Uterus (tissue), 4 donors: ENCODE measurements at places on chromosomes 1 and 21. TPM values are rescaled to one million over a fixed set of nuclear protein-coding genes. Genes with fewer than 3 reads are reported as not detected.

DNA sequence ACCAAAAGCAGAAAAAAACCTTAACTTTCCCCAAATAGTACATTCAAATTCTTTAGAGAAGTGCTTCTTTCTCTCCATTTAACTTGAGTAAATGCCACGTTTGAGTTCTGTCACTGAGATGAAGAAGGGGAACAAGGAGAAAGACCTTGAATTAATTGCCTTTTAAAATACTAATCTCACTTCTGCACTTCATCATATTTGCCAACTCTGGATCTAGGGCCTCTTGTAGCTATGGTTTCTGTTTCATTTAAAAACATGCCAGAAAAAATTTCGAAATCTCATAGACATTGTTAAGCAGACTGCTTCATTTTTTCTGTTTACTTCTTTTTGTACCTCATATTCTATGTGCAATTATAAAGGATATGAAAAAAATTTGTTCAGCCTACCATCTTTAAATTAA lies 24.6 kb downstream of the MIXL1 start:
- DNase-seq: no peak
- no peaks in the 10 kb centered on the region for H3K36me3 ChIP-seq
- H3K27me3 ChIP-seq: no peaks in the 10 kb centered on the region
- H3K4me1 ChIP-seq: no peaks in the 10 kb centered on the region
- H3K27ac ChIP-seq: no peak overlapping the region

DNA sequence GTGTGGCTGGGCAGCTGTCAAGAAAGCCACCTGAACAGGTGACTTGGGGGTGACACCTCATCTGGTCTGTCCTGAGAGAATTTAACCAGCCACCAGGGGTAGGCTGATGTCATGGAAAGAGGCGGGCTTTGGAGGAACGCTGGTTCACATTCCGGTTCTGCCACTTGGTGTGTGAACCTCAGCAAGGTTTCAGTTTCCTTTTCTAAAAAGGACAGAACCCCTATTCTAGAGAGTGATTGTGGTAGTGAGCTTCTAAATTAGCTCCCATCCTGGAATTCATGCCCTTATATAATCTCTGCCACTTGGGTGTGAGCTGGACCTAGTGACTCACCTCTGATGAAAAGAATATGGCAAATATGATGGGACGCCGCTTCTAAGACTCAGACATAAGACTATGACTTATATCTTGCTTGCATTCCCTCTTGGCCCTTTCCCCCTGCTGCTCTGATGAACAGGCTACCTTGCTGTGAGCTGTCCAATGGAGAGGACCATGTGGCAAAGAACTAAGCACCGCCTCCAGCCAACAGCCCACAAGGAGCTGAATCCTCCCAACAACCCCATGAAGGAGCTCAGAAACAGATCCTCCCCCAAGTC lies 332.1 kb downstream of the RRAGC start:
- no peak for DNase-seq
- no peaks in the 10 kb centered on the region for H3K27me3 ChIP-seq
- no peak overlapping the region for H3K27ac ChIP-seq
- H3K4me1 ChIP-seq: no peaks in the 10 kb centered on the region
- H3K4me3 ChIP-seq: no peak overlapping the region

GRCh38 chr1:145858238-145858900 lies 512 bp downstream of the PIAS3 start:
- DNase-seq: peak; percentile 61
- H3K27ac ChIP-seq: peak overlapping the region; percentile 95
- H3K27me3 ChIP-seq: no peaks in the 10 kb centered on the region

DNA sequence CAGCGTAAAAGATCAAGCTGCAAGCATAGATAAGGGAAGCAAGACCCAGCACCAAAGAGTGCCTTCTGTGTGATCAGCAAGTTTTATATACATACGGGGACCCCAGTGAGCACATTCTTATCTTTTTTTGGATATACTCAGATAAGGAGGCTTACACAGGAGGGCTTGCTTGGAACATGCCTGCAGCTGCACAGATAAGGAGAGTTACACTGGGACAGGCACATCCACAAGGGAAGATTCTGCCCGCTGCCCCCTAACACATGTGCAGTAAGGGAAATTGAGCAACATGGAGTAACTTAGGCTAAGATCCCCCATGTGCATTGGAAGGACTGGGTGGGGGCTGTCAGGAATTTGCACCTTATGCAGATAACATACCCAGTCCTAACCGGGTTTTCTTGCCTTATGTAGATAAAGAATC lies 1334.8 kb downstream of the MRPL39 start:
- H3K4me1 ChIP-seq: no peaks in the 10 kb centered on the region
- H3K4me3 ChIP-seq: no peak overlapping the region
- no peaks in the 10 kb centered on the region for H3K27me3 ChIP-seq
- no peak for DNase-seq
- H3K27ac ChIP-seq: no peak overlapping the region

DNA sequence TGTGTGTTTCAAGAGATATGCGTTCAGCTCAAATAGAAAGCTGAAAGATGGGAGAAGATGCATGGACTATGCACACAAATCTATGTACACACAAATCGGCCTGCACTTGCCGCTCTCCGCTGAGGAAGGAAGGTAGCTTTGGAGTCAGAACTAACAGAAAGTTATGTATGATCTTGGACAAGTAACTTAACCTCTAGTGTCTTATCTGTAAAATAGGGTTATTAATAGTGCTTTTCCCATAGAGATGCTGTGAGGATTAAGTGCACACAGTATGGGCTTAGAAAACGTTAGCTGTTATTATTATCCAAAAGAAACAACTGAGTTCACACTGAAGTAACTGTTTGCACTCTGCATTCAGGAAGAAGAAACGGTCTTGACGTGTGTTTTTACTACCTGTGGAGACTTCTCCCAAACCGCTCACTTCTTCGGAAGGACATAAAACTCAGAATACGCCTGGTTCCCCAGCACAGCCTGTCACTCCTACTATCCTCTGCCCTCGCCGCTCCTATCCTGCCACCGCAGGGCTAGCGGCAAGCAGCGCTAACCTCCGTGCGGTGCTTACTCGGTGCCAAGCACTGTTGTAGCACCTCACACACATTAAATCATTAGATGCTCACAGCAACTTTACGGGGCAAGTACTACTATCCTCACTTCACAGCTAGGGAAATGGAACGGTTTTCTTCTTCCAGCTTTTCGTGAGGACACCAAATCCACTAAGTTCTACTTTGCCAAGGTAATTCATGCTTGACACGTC lies 1.3 kb downstream of the TGFBR3 start:
- peaks cover 2% of the 10 kb centered on the region for H3K4me1 ChIP-seq
- no peaks in the 10 kb centered on the region for H3K27me3 ChIP-seq
- peak overlapping the region; percentile 95 for H3K4me3 ChIP-seq
- peak; percentile 29 for DNase-seq

DNA sequence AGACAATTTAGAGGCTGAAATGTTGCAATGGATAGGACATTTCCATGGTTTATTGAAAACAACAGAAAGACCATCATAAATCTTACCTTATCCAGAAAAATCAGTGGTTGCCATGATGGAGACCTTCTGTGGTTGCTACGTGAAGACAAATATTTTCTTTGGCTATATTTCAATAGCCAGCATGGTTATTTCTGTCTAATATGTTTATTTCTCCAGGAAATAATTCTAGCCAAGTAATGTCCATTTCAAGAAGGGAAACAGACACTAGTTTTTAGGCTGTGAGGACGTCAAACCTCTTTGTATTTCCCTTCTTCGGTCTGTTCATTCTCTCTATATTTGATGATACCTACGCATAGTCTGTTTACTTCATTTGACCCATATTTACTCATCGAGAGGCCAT lies 49.2 kb upstream of the NFASC start:
- H3K36me3 ChIP-seq: no peaks in the 10 kb centered on the region
- no peak for DNase-seq
- no peak overlapping the region for H3K4me3 ChIP-seq
- no peaks in the 10 kb centered on the region for H3K27me3 ChIP-seq
- peak overlapping the region; percentile 80 for H3K27ac ChIP-seq

- no peaks in the 10 kb centered on the region for H3K27me3 ChIP-seq
- H3K27ac ChIP-seq: no peak overlapping the region
- H3K4me3 ChIP-seq: no peak overlapping the region
- no peaks in the 10 kb centered on the region for H3K36me3 ChIP-seq
- no peak for DNase-seq
These were observed 57.6 kb downstream of the RUNX1 start for GRCh38 chr21:34991366-34991957.

DNA sequence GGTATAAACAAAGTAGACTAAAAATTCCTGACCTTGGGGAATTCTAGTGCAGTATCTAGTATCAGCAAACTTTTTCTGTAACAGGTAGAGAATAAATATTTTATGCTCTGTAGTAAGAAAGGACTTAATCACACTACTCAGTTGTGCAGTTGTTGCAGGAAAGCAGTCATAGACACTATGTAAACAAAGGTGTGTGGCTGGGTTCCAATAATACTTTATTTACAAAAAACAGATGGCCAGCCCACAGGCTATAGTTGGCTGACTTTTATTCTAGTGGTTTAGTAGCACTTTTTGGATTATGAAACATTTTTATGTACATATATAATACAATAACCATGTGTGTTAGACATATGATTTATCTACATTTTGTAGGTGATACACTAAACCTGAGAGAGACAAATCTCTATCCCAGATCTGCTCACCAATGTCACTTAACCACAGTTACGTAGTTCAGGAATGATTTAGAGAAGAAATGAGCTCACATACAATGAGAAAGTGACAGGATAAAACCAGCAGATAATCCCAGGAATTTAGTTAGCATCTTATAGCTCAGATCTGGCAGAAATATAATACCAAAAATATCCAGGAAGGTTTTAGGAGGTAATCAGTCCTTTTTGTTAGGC lies 56.1 kb downstream of the MIER1 start:
- H3K27ac ChIP-seq: peak overlapping the region; percentile 64
- H3K4me3 ChIP-seq: no peak overlapping the region
- no peaks in the 10 kb centered on the region for H3K4me1 ChIP-seq

GRCh38 chr1:168374566-168374965 lies 93.9 kb downstream of the TBX19 start:
- no peak for DNase-seq
- H3K4me3 ChIP-seq: no peak overlapping the region
- H3K4me1 ChIP-seq: no peaks in the 10 kb centered on the region
- no peaks in the 10 kb centered on the region for H3K36me3 ChIP-seq

GRCh38 chr1:232280910-232281309 lies 349.0 kb downstream of the SIPA1L2 start:
- no peak overlapping the region for H3K4me3 ChIP-seq
- H3K36me3 ChIP-seq: no peaks in the 10 kb centered on the region
- no peaks in the 10 kb centered on the region for H3K4me1 ChIP-seq
- DNase-seq: no peak
- no peak overlapping the region for H3K27ac ChIP-seq

GRCh38 chr1:147236959-147237791 lies 5.3 kb upstream of the CHD1L start:
- no peak overlapping the region for H3K27ac ChIP-seq
- no peaks in the 10 kb centered on the region for H3K27me3 ChIP-seq
- H3K4me3 ChIP-seq: no peak overlapping the region
- DNase-seq: no peak
- H3K36me3 ChIP-seq: no peaks in the 10 kb centered on the region

- DNase-seq: no peak
- no peaks in the 10 kb centered on the region for H3K36me3 ChIP-seq
- no peak overlapping the region for H3K4me3 ChIP-seq
- H3K27me3 ChIP-seq: no peaks in the 10 kb centered on the region
These were observed 5.1 kb downstream of the SYDE2 start for GRCh38 chr1:85195703-85196102.

DNA sequence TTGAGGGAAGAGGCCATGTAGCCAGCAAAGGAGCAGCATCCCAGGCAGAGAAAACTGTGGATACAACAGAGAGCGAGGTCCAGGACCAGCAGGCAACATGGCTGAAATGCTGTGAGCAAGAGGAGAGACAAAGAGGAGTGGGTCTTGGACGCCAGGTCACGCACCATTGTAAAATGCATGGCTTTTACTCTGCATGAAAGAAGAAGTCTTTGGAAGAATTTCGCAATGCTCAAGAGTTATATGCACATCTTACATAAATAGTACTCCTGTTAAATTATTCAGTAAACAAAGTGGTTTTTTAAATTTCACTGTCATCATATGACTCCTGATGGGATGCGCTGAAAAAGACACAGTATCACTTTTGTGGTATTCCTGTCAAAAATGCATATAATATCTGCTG lies 3.5 kb downstream of the CD244 start:
- no peak for DNase-seq
- no peaks in the 10 kb centered on the region for H3K36me3 ChIP-seq
- H3K27ac ChIP-seq: no peak overlapping the region
- no peaks in the 10 kb centered on the region for H3K27me3 ChIP-seq

GRCh38 chr21:34122047-34122446 lies 48.7 kb downstream of the MRPS6 start:
- no peak overlapping the region for H3K4me3 ChIP-seq
- no peaks in the 10 kb centered on the region for H3K27me3 ChIP-seq
- DNase-seq: no peak
- peaks cover 6% of the 10 kb centered on the region for H3K4me1 ChIP-seq

DNA sequence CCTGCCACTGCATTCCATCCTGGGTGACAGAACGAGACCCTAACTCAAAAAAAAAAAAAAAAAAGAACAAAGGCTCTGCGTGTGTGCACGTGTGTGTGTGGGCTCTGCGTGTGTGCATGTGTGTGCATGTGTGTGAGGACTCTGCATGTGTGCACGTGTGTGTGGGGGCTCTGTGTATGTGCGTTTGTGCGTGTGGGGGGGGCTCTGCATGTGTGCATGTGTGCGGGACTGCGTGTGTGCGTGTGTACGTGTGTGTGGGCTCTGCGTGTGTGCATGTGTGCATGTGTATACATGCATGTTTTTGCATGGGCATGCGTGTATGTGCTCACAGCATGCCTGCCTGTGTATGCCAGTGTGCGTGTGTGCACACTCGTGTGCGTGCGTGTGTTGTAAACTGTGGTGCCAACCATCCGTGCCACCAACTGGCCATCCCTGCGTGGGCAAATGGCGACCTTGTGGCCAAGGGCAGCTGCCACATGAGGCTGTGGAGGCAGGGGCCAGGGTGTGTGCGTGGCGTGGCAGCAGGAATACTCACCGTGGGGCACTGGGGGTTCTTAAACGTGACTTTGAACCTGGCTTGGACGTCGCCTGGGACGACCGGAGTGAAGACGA lies 26.8 kb upstream of the TMEM52 start:
- H3K27ac ChIP-seq: no peak overlapping the region
- no peaks in the 10 kb centered on the region for H3K4me1 ChIP-seq
- DNase-seq: no peak
- no peaks in the 10 kb centered on the region for H3K36me3 ChIP-seq
- no peak overlapping the region for H3K4me3 ChIP-seq

The PLK3 gene
- 36.6 TPM for total RNA-seq

The CYYR1 gene
- 23.8 TPM for total RNA-seq

The ZYG11A gene
- not detected for total RNA-seq

The KLHDC9 gene
- 3.1 TPM for total RNA-seq

The FCN3 gene
- 2.4 TPM for total RNA-seq
